ENCODE measurements at places on chromosomes 2 and 18.

DNA sequence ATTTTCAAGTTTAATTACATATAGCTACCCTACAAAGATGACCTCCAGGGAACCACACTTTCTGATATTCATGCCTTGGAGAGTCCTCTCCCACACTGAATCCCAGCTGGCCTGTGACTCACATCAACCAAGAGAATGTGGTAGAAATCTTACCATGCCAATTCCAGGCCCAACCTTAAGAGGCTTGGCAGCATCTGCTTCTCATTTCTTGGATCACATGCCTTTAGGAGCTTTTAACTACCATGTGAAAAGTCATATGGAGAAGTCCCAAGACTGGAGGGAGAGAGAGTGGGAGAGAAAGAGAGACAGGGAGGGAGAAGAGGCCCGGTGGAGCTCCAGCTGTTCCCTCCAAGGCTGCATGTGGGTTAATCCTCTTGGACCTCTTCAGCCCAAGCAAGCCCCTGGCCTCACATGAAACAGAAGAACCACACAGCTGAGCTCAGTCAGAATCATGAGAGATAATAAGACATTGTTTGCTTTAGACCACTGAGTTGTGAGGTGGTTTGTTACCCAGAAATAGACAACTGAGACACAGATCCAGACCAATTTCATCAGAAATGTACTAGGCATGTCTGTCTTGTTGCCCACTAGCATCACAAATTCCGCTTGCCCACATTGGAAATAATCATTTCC is 190.7 kb downstream of the MTCL1 start:
- DNase-seq, result no peak

DNA sequence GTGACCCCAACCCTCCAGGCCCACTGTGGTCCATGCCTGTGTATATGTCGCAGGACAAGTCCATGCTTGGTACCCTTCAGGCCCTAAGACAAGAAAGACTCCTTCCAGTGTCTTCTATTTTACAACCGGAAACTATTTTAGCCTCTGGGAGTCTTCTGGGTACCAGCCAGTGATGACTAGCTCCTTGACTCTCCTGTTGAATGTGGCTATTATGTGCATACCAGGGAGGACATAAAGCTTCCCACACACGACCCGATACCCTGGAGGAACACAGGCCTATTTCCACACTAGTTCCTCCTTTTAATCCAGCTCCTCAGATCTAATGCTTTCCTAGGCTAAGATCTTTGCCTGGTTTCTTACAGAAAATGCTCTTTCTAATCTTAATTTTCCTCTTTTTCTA is 178.1 kb downstream of the NCKAP5 start:
- no peak for DNase-seq

DNA sequence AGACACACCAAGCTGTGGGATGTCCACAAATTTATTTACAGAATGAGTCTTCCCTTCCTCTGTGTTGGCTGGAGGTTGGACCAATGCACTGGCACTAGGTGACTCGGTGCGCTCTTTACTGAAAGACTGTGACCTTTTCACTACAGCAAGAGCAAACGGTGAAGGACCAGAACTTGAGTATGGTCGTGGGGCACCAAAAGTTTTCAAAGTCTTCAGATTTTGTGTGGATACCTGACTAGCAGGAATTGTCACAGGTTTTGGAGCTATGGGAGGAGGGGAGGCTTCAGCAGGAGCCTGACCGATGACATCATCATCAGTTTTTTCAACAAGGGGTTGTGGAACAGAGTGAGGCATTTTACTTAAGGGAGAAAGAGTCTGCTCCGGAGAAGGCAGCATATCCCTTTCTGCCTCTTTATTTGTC is 73.0 kb upstream of the GRB14 start:
- DNase-seq, result no peak

DNA sequence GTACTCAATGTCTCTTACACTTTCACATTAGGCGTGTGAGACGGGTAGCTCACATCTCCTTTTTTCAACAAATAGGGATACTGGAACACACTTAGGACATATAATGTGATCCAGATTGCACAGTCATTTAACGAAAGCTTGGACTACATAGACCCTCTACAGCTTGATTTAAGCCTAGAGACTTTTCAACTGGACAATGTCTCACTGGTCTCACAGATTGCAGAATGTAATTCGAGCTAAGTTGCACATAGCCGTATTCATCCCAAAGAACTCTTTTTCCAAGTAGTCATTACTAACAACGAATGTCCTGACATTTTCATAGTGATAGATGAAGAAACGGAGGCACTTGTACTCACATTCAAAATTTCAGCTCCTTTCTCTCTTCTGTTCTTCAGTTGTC is 612.1 kb downstream of the ZEB2 start:
- no peak for DNase-seq

- no peak for DNase-seq
Measured at GRCh38 chr2:100676346-100676745, 113.6 kb downstream of the PDCL3 start.

GRCh38 chr2:54422072-54422581 is 34.0 kb upstream of the SPTBN1 start:
- DNase-seq, result peak; percentile 25

DNA sequence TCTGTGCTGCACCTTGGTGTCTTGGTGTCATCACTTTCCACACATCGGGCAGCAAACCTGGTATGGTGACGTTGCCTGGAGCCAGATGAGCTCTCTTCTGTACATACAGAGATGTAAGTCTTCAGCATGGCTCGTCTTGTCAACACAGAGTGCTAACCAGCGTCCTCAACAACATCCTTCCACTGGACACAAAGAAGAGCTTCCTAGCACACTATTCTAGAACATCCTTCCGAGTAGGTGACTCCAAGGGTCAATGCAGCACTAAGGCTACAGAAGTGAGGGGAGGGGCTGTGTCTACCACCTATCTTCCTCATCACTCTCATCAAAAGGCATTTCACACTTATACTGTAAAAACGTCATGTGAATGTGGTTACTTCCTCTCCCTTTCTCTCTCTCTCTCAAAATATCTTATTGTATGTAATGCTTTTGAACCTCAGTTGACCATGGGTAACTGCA is 108.1 kb upstream of the SLC1A4 start:
- no peak for DNase-seq

GRCh38 chr18:67581178-67581577 is 64.7 kb upstream of the DSEL start:
- DNase-seq, result no peak

DNA sequence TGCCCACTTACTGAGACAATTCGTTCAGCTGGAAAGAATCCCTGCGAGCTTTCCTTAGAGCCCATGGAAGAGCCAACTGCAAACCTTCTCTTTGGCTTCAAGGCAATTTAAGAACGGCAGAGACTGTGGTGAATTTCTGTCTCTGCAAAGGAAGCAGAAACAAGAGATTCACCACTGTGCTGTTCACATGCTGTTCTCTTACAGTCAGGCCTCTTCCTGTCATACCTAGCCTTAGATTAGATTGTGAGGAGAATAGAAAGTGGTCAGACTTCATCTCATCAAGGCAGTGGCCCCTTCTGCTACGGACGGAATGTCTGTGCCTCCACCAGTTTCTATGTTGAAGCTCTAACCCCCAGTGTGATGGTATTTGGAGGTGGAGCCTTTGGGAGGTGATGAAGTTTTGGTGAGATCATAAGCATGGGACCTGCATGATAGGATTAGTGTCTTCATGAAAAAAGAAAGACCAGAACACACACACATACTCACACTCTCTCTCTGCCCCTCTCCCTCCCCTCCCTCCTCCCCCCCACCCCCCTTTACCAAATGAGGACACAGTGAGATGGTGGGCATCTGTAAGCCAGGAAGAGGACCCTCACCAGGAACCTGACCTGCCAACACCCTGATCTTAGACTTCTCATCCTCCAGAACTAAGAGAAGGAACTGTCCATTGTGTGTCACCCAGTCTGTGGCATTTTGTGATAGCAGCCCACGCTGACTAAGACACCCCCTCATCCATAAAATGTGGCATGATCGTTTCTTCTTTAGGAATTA is 45.6 kb upstream of the NRP2 start:
- DNase-seq, result no peak

GRCh38 chr2:38528008-38528442 is 74.7 kb downstream of the HNRNPLL start:
- peak; percentile 34 for DNase-seq
